ENCODE measurements at places on chromosomes 4 and X. TPM values are rescaled to one million over a fixed set of nuclear protein-coding genes. Genes with fewer than 3 reads are reported as not detected.

DNA sequence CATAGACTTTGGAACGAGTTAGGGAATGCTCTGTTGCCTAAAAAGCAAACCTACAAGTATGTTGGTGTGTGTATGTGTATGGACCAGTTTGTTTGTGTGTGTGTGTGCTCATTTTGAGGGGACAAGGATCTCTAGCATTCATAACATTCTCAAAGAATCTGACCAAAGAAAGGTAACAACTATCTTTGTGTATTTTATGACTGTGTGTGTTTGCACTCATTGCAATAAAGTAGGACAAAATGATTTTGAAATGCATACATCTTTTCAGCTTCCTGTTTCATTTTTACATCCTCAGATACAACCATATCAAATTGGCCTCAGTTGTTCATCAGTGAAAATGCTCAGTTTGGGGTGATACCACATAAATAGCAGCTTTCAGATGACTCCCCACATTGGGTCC lies 8.3 kb upstream of the XK start:
- DNase-seq = no peak

The AADAT gene
- 3.5 TPM for total RNA-seq

GRCh38 chrX:72662020-72662747 lies 51.9 kb downstream of the PHKA1 start:
- no peak for DNase-seq

DNA sequence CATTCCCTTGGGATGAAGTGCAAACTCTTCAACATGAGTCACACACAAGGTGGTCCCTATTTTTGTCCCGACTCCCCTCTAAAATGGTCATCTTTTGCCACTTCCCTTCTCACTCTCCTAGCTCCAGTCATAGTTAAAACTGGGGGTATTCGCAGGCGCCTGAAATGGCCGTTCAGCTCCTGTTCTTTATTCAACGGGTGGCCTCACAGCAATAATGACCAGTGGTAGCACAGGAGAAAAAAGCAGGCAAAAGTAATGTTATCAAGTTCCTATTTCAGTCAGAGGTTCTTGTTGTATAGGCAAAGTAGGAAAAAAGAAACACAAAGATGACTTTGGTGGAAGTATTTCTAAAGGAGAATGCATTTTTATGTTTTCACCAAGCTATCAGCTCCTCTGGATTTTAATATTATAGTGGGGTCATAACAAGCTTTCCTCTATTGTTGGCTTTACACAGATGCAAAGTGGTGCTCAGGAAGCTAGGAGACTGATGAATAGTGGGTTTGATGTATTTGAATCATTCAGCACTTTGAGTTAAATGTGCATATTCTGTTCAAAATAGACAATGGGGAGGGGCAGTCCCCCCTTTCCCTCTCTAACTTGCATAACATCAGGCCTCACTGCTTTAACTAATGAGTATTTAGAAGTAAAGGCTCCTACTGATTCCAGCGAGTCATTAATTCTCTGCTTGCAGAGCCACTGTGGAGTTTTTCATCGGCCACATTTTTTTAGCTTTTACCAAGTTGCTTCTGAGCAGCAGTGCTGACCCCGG lies 171.2 kb upstream of the NDP start:
- DNase-seq = no peak

DNA sequence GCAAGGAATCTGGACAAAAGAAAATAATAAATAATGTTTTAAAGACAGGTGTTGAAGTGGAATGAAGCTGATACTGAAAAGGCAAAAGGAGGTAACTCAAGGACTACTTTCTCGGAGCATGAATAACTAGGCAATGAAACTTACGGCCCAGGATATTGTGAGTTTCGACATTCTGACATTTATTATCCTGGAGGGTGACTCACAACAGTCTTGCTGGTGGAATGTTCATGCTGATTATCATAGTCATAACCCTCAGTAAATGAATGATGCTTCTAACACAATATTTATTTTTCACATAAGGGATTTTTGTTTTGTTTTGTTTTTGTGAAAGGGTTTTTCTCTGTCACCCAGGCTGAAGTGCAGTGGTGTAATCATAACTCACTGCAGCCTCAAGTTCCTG lies 147.0 kb upstream of the HPGD start:
- peak; percentile 80 for DNase-seq

The BEND2 gene
- total RNA-seq = not detected

DNA sequence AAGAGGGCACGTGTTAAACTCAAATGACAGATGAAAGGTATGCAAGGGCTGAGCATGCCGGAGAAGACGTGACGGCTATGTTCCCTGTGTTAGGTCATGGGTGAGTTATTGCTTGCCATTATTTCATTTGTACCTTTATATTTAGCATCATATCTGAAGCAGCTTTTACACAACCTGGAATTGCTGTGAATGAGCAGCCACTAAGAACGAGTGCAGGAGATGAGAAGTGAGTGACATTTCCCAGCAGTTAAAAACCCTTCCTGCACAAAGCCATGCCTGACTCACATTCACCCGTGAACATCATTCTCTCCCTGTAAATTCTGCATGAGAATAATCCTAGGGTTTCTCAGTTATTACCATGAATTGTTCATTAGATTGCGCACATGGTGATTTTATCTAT lies 433.2 kb upstream of the ZFP42 start:
- DNase-seq = no peak

DNA sequence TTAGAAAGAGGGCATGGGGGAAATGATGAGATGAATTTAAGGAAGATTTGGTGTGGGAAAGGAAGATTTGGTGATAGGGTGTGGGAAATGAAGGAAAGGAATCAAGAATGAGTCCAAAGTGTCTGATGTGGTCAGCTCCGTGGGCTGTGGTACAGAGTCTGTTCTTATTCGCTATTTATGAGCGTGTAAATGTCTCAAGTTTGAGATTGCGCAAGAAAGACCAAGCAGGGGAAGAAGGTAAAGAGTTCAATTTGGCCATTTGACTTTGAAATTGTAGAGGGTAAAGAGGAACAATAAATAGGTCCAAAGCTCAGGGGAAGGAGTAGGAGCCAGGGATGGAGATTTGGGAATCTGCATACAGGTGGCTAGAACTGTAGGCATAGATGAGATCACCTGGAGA lies 11.3 kb upstream of the SMS start:
- DNase-seq = no peak

The ZBTB49 gene
- total RNA-seq = 3.5 TPM

The AMOT gene
- total RNA-seq = 6.8 TPM

The FOXR2 gene
- not detected for total RNA-seq

DNA sequence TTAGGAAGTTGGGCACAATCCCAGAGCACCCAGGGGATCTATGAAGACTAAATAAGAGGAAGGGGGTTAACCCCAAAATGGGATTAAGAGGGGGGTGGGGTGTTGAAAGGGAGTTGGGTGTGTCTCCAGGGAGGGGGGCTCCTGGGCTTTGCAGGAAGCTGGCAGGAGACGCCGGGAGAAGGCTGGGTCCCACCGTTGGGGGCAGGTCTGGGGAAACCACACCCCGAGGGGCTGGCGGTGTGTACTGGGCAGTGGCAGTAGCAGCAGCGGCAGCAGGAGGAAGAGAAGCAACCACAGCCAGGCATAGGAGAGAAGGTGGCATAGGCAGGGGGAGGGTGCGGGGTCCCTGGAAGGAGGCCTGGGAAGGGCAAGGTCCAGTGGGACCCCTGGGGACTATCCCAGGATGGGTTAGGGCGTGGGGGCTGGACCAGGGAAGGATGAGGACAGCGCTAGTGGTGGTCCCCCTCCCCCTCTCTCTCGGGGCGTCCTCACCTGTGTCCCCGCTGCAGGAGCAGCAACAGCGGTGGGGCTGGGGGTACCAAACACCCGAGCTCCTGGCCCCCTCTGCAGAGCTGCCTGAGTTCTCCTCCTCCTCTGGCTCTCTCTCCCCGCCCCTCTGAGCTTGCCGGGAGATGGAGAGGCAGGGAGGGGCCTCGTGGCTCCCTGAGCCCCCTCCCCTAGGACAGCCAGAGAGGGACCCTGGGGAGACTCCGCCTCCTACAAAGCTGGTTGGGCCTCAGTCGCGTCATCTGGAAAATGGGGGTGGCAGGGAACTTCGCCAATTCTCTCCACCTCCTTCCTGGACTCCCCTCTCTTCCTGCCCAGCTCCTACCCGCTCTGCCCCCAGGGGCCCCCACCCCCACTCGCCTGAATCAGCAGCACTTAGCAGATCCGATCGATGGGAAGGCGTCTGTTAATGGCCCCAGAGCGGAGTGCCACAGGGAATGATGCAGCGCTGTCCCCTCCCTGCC lies at the start of gene KCND1:
TSS of gene KCND1 (minus strand) at position 596 of the 971 bp plus-strand sequence. CDS start 1,573 bp downstream, outside the sequence.
- peak; percentile 75 for DNase-seq

- peak; percentile 76 for DNase-seq
These were observed 113.0 kb upstream of the PRDX4 start for GRCh38 chrX:23554304-23554703.

DNA sequence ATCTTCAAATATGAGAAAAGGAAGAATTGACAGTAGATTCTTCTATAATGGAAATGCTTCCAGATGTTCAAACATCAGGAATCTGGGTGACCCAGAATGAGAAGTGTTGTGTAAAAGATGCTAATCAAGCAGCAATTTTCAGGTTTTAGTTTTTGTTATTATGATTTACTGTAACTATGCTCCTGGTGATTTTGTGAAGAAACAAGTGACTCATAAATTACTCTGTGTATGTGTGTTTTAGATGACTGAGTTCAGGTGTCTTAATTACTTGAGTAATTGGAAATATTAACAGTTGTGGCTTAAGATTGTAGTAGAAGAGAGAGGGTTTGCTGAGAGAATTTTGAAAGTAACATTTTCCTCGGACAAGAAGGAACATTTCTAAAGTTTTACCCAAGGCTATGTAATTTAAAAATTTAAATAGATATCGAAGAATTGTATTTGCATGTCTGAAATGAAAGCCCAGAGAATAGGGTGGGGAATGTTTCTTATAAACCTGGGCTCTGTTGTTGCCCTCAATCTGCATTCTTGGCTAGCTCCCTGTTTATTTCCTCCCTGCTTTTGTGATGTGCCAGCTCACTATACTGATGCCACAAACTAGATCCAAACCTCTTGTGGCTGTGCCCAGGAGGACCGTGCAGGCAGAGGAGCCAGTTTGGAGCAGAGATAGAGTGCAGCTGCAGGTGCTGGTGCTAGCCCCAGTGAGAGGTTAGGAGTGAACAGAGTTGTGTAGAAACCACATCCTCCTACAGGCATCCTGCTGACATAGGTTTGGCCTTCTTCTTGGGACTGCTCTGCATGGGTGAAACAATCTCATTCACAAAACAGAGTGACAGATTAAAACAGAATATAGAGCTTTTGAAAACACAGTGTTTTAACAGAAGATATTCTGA lies 25.4 kb upstream of the TNIP3 start:
- DNase-seq = no peak

DNA sequence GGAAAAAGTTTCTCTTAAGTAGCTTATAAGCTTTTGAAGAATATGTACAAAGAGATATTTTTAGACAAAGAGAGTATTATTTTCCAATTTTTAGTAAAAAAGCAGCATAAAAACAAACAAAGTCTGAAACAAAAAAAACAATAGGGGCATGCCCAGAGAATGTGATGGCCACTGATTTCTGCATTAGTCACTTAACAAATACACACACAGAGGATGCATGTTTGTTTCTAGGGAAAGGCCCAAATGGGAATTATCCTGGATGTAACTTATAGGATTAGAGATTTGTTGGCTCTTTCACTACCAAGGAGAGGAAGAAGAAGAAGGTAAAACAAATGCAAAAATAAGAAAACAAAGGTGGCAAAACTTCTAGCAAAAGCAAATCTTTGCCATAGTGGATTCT lies 95.9 kb upstream of the SCOC start:
- no peak for DNase-seq

The ARAP2 gene
- 3.0 TPM for total RNA-seq

DNA sequence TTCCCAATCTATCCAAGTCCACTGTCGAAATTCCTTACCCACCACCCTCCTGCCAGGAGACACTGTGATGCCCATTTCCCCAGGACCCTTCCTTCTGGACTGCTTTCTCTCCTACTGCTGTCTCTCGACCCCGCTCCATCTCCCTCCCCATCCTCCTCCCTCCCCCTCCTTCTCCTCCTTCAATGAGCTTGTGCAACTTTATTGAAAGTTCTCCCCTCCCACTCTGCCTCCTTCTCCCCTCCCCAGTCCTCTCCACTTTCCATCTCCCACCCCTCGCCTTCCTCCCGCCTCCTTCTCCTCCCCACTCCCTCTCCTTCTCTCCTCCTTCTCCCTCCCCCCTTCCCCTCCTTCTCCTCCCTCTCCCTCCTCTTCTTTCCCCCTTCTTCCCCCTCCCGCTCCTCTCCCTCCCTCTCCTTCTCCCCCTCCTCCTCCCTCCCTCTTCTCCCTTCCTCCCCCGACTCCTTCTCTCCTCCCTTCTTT lies 116.6 kb upstream of the FAT1 start:
- peak; percentile 53 for DNase-seq

GRCh38 chrX:54208531-54208930 lies 25.5 kb upstream of the FAM120C start:
- peak; percentile 67 for DNase-seq

The MAP7D2 gene
- total RNA-seq = under 0.01 TPM

The TRO gene
- 13.0 TPM for total RNA-seq

The RBM46 gene
- total RNA-seq = not detected

GRCh38 chr4:182904211-182904761 lies 12.9 kb downstream of the DCTD start:
- no peak for DNase-seq

- peak; percentile 50 for DNase-seq
These were observed 652.1 kb downstream of the ANKRD50 start for GRCh38 chr4:124060261-124060918.

GRCh38 chr4:73406548-73406875 lies 2.4 kb downstream of the ALB start:
- peak; percentile 9 for DNase-seq

GRCh38 chrX:53071604-53072417 lies 10.4 kb upstream of the TSPYL2 start:
- DNase-seq = peak; percentile 41
